Activated T-helper 2 cell treated with anti-CD3 and anti-CD28 coated beads, Interferon-gamma antibody, Interleukin-2, Interleukin-4, amounts not matched to agents 10 μg/mL and 5 μg/mL and 100 μg/mL, durations not matched to agents 14 hours and 24 hours and 36 hours (primary cell): ENCODE measurements at places on chromosomes 2 and 18. TPM values are rescaled to one million over a fixed set of nuclear protein-coding genes. Genes with fewer than 3 reads are reported as not detected.
A peak's percentile ranks its signal among the peaks of the same experiment; 100 is the strongest.

GRCh38 chr2:147632198-147632597 lies 212.6 kb upstream of the ACVR2A start:
- H3K4me3 ChIP-seq: no peak overlapping the region
- peaks cover 52% of the 10 kb centered on the region for H3K4me1 ChIP-seq
- no peaks in the 10 kb centered on the region for H3K27me3 ChIP-seq
- DNase-seq: no peak

GRCh38 chr2:146913476-146913875 lies 931.4 kb upstream of the ACVR2A start:
- DNase-seq: no peak
- no peaks in the 10 kb centered on the region for H3K36me3 ChIP-seq
- H3K27me3 ChIP-seq: no peaks in the 10 kb centered on the region
- H3K4me1 ChIP-seq: no peaks in the 10 kb centered on the region
- H3K27ac ChIP-seq: no peak overlapping the region

DNA sequence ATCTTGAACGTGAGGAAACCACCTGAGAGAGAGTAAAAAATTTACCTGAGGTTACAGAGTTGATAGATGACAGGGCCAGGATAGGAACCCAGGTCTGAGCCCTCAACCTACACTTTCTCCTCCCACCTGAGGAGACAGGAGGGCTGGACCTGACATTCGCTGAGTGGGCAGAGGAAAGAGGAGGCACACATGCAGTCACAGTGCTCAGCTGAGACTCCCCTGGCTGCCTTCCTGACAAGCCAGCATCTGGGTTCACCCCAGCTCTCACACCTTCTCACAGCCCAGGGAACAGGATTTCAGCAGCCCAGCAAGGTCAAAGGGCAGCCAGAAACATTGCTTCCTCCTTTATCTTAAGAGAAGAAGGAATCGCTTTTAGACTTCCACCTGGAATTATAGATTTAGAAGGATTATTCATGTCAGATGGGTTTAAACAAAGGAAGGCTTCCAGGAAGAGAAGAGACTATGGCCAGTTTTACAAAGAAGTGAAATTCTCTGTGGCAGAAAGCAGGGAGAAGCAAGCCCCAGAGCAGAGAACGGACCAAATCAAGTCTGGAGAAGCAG lies 18.1 kb upstream of the PKDCC start:
- H3K4me1 ChIP-seq: no peaks in the 10 kb centered on the region
- peaks cover 18% of the 10 kb centered on the region for H3K27me3 ChIP-seq
- H3K27ac ChIP-seq: no peak overlapping the region
- H3K36me3 ChIP-seq: no peaks in the 10 kb centered on the region
- no peak overlapping the region for H3K4me3 ChIP-seq

- no peak overlapping the region for H3K4me3 ChIP-seq
- peaks cover 9% of the 10 kb centered on the region for H3K4me1 ChIP-seq
- H3K27ac ChIP-seq: no peak overlapping the region
- no peaks in the 10 kb centered on the region for H3K27me3 ChIP-seq
These were observed 54.8 kb downstream of the RTP5 start for GRCh38 chr2:241924069-241924908.

GRCh38 chr2:176463546-176463945 lies 194.3 kb downstream of the MTX2 start:
- no peaks in the 10 kb centered on the region for H3K4me1 ChIP-seq
- peaks cover 59% of the 10 kb centered on the region for H3K27me3 ChIP-seq
- DNase-seq: no peak
- no peaks in the 10 kb centered on the region for H3K36me3 ChIP-seq
- H3K27ac ChIP-seq: no peak overlapping the region
- no peak overlapping the region for H3K4me3 ChIP-seq

DNA sequence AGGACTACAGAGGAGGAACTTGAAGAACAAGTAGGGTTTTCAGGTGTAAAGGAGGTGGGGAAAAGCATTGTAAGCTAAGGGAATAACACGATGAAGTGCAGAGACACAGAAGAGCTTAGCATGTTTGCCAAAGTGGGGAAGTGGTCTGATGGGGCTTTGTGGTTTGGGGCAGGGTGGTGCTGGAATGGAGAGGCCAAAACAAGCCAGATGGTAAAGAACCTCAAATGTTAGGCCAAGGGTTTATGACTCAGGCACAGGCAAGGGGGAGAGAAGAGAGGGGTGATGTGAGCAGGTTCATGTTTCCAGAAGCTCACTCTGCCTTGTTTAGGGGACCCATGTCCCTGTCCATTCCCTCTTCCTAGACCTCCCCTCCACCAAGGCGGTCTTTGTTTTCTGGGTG lies 104.5 kb upstream of the YWHAQ start:
- DNase-seq: no peak
- no peak overlapping the region for H3K4me3 ChIP-seq
- H3K4me1 ChIP-seq: peaks cover 43% of the 10 kb centered on the region

MYO3B gene
- 13.7 and 14.4 TPM in 2 replicates for total RNA-seq

SERPINB10 gene
- total RNA-seq: not detected in 2 replicates

DNA sequence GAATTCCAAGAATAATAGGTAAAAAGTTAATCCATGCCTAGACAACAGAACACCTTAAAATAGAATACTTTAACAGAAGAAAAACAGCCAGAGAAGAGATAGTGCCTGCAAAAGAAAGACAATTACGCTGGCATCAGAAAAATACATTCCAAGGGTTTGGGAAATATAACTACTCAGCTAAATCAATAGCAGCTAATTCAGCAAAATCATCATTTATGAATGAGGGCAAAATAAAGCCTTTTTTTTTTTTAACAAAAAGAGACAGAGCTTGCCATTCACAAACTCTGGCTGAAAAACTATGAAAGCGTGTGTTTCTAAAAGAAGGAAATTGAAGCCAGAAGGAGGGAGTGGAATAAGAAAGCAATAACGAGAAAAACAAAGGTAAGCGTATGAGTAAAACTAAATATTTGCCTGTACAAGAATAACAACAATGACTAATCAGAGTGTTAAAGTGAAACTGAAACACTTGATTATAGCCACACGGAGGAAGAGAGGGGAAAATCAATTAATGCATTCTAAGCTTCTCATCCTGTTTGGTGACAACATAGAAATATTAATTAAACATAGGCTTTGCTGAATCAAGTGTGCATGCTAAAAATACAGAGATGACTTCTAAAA lies 90.2 kb downstream of the EHD3 start:
- peaks cover 8% of the 10 kb centered on the region for H3K27me3 ChIP-seq
- no peak for DNase-seq
- peak overlapping the region; percentile 7 for H3K27ac ChIP-seq

GRCh38 chr2:113324684-113325160 lies 46.0 kb upstream of the PAX8 start:
- H3K4me1 ChIP-seq: peaks cover 14% of the 10 kb centered on the region
- peak; percentile 16 for DNase-seq
- no peaks in the 10 kb centered on the region for H3K36me3 ChIP-seq
- no peak overlapping the region for H3K27ac ChIP-seq
- peak overlapping the region; percentile 67 for H3K4me3 ChIP-seq

GRCh38 chr2:46873604-46874068 lies 42.0 kb downstream of the MCFD2 start:
- peaks cover 6% of the 10 kb centered on the region for H3K4me1 ChIP-seq
- no peak overlapping the region for H3K27ac ChIP-seq
- H3K36me3 ChIP-seq: no peaks in the 10 kb centered on the region
- DNase-seq: no peak
- H3K27me3 ChIP-seq: peaks cover 12% of the 10 kb centered on the region

- no peak overlapping the region for H3K4me3 ChIP-seq
- H3K27me3 ChIP-seq: no peaks in the 10 kb centered on the region
- H3K36me3 ChIP-seq: no peaks in the 10 kb centered on the region
- no peaks in the 10 kb centered on the region for H3K4me1 ChIP-seq
- H3K27ac ChIP-seq: no peak overlapping the region
These were observed 202.8 kb downstream of the DNER start for GRCh38 chr2:229511524-229511923.

TMEM198 gene
- total RNA-seq: 3.8 and 4.9 TPM in 2 replicates

- no peak overlapping the region for H3K27ac ChIP-seq
- DNase-seq: no peak
- H3K4me3 ChIP-seq: no peak overlapping the region
- no peaks in the 10 kb centered on the region for H3K27me3 ChIP-seq
- peaks cover 38% of the 10 kb centered on the region for H3K36me3 ChIP-seq
- peaks cover 42% of the 10 kb centered on the region for H3K4me1 ChIP-seq
These were observed 4.2 kb downstream of the SLC25A12 start for GRCh38 chr2:171889808-171890207.

GRCh38 chr2:235850289-235850688 lies 317.9 kb downstream of the GBX2 start:
- H3K4me3 ChIP-seq: no peak overlapping the region
- no peaks in the 10 kb centered on the region for H3K4me1 ChIP-seq
- DNase-seq: no peak
- no peak overlapping the region for H3K27ac ChIP-seq
- H3K27me3 ChIP-seq: no peaks in the 10 kb centered on the region

RABL2A gene
- total RNA-seq: 25.3 and 27.0 TPM in 2 replicates

- peaks cover 5% of the 10 kb centered on the region for H3K36me3 ChIP-seq
- H3K27me3 ChIP-seq: no peaks in the 10 kb centered on the region
- H3K27ac ChIP-seq: no peak overlapping the region
- DNase-seq: no peak
- H3K4me3 ChIP-seq: no peak overlapping the region
These were observed 16.4 kb upstream of the MARCHF7 start for GRCh38 chr2:159695795-159696448.

TUBB8B gene
- not detected in 2 replicates for total RNA-seq

- H3K27me3 ChIP-seq: no peaks in the 10 kb centered on the region
- no peak overlapping the region for H3K27ac ChIP-seq
- no peaks in the 10 kb centered on the region for H3K4me1 ChIP-seq
- no peak overlapping the region for H3K4me3 ChIP-seq
These were observed 121.1 kb upstream of the PID1 start for GRCh38 chr2:229392196-229392595.

DNA sequence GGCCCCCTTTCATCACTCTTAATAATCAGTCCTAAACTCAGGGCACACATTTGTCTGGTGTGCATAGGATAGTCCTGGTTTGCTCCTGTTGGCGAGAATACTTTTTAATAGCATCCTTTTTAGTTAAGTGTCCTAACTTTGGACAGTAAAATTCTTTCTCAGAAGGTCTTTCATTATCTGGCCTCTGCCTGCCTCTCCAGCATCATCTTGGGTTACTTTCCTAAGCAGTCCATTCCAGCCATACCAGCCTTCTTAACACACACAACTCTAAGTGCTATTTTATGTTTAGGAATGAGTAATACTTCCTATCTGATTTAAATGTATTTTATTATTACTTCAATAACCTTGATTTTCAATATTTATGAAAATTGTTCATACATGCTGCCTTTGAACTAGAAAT lies 151.0 kb downstream of the ACOXL start:
- no peak overlapping the region for H3K4me3 ChIP-seq
- no peak for DNase-seq
- H3K27me3 ChIP-seq: peaks cover 53% of the 10 kb centered on the region
- H3K27ac ChIP-seq: no peak overlapping the region
- peaks cover 9% of the 10 kb centered on the region for H3K4me1 ChIP-seq

OR6B2 gene
- total RNA-seq: not detected in 2 replicates

- no peaks in the 10 kb centered on the region for H3K27me3 ChIP-seq
- peak overlapping the region; percentile 100 for H3K27ac ChIP-seq
- peaks cover 28% of the 10 kb centered on the region for H3K4me1 ChIP-seq
These were observed 430 bp upstream of the CHMP1B start for GRCh38 chr18:11850821-11851145.

DNA sequence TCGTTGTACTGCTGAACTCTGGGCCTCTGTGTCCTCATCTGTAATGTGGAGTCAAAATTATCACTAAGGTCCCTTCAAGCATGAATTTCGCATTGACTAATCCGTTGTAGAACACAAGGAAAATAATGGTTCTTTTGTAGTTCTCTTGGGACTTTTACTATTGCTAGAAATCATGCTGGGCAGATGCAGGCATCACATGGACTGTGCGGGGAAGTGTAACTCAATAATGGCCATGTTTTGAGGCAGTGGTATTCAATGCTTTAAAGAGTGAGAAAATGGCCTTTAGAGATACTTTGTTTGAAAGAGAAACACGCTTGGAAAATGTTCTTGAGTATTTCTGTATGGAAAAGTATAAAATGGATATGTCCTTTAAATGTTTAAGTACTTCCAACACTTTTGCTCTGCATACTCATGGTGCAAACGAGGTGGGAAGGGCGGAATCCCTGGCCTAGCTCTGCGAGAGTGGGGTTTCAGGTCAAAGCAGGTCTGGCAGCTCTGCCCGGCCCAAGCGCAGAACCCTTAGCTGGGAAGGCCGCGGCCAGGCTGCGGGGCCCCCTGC lies 117.3 kb upstream of the MSTN start:
- peaks cover 35% of the 10 kb centered on the region for H3K27me3 ChIP-seq
- H3K4me3 ChIP-seq: peak overlapping the region; percentile 63
- DNase-seq: no peak
- peaks cover 4% of the 10 kb centered on the region for H3K4me1 ChIP-seq

DNA sequence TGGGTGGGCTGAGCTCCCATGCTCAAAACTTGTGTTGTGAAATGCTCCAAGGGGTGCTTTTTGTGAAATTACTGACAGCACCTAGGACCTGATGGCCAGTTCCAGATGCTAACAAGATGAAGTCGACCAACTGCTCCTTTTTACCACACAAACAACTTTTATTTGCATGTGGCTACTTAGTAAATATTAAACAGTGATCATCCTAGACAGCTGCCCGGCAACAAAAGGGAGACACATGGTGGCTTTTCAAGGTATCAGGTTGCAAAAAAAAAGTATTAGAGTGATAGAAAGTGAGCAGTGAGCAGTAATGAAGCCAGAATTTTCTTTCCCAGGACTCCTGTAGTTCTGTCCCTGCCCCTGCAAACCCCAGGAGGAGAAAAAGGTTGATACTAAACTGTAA lies 118.5 kb downstream of the RPIA start:
- no peak overlapping the region for H3K4me3 ChIP-seq
- DNase-seq: no peak
- no peaks in the 10 kb centered on the region for H3K36me3 ChIP-seq
- no peak overlapping the region for H3K27ac ChIP-seq
- H3K4me1 ChIP-seq: no peaks in the 10 kb centered on the region

OR6B3 gene
- total RNA-seq: not detected in 2 replicates

- no peaks in the 10 kb centered on the region for H3K4me1 ChIP-seq
- no peak for DNase-seq
- no peaks in the 10 kb centered on the region for H3K36me3 ChIP-seq
- no peak overlapping the region for H3K27ac ChIP-seq
- H3K4me3 ChIP-seq: no peak overlapping the region
These were observed 991.0 kb upstream of the CHAC2 start for GRCh38 chr2:52776571-52776970.

ABHD1 gene
- total RNA-seq: 1.2 and 1.5 TPM in 2 replicates

GRCh38 chr2:133053541-133053940 lies 383.5 kb upstream of the LYPD1 start:
- no peak overlapping the region for H3K4me3 ChIP-seq
- no peaks in the 10 kb centered on the region for H3K4me1 ChIP-seq
- DNase-seq: no peak
- H3K36me3 ChIP-seq: no peaks in the 10 kb centered on the region

DNA sequence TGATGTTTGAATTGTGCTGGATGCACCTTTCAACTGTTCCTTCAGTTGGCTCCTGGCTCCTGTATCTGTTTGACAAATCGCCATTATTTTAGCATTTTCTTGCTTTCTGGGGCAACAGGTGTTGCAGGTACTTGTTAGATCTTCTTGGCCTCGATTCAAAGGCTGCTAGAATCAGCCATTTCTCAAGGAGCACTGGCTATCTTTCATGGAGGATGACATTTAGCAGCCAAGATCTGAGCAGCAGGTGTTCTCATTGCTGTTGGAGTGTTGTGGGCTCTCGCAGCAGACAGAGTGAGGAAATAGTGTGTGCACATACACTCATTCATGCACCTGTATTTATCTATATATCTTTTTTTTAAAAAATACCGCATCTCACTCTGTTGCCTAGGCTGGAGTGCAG lies 52.2 kb downstream of the INPP5D start:
- peaks cover 10% of the 10 kb centered on the region for H3K36me3 ChIP-seq
- peaks cover 36% of the 10 kb centered on the region for H3K4me1 ChIP-seq
- H3K27me3 ChIP-seq: no peaks in the 10 kb centered on the region
- H3K27ac ChIP-seq: no peak overlapping the region

- no peak for DNase-seq
- H3K36me3 ChIP-seq: no peaks in the 10 kb centered on the region
- no peaks in the 10 kb centered on the region for H3K4me1 ChIP-seq
- peaks cover 5% of the 10 kb centered on the region for H3K27me3 ChIP-seq
These were observed 105.5 kb downstream of the COPS8 start for GRCh38 chr2:237190966-237191713.
